ENCODE measurements at places on chromosomes 2 and 18. TPM values are rescaled to one million over a fixed set of nuclear protein-coding genes. Genes with fewer than 3 reads are reported as not detected.

DNA sequence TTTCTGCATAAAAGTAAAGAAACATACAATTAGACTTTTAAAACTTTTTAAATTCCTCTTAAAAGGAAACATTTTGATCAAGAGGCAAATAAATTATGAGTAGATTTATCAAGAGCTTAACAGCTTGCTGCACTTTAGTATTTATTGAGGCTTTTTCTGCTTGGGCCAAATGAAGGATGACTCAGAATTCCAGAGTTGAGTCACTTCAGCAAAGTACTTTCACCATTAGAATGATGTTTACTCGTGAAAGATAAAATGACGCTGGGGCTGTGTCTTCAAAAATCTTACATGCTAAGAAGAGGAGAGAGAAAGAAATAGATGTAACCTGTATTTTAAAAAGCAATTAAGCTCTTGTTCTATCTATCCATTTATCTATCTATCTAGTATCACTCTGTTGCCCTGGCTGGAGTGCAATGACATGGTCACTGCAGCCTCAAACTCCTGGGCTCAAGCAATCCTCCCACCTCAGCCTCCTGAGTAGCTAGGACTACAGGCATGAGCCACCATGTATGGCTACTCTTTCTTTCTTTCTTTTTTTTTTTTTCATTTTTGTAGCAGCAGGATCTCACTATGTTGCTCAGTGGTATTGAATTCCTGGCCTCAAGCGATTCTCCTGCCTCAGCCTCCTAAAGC is 75.3 kb upstream of the RIOK3 start:
- peaks cover 42% of the 10 kb centered on the region for H3K4me1 ChIP-seq
- no peak overlapping the region for H3K4me3 ChIP-seq
- no peaks in the 10 kb centered on the region for H3K36me3 ChIP-seq
- H3K27me3 ChIP-seq, result no peaks in the 10 kb centered on the region
- peak; percentile 42 for DNase-seq

Gene STAT4
- 0.05 TPM for total RNA-seq

DNA sequence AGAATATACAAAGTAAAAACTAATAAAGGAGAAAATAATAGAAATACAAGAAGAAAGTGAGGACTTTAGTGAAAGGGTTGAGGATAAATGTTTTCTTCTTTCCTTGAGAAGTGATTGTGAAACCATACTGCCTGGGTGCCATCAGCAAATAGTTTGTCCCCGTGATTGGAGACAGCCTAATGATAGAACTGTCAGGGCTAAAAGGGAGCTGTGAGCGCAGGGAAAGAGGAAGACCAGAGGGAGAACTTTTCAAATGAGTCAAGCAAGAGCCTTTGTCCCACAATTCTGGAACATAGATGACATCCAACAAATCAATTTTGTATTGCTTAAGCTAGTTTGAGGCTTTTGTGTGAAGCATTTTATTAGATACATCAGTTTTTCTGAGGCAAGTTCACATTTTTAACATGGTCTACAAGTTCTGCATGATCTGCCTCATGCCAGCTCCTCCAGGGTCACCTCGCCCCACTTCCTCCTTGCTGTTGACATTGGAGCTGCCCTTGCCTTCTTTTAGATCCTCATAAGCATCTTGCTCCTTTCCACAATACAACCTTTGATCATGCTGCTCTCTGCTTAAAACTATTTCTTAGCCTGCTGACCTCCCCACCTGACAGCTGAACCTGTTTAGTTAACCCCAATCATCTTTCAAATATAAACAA is 213.4 kb upstream of the REG3G start:
- no peak overlapping the region for H3K27ac ChIP-seq
- H3K27me3 ChIP-seq, result no peaks in the 10 kb centered on the region
- no peaks in the 10 kb centered on the region for H3K4me1 ChIP-seq
- no peak overlapping the region for H3K4me3 ChIP-seq
- DNase-seq, result no peak

DNA sequence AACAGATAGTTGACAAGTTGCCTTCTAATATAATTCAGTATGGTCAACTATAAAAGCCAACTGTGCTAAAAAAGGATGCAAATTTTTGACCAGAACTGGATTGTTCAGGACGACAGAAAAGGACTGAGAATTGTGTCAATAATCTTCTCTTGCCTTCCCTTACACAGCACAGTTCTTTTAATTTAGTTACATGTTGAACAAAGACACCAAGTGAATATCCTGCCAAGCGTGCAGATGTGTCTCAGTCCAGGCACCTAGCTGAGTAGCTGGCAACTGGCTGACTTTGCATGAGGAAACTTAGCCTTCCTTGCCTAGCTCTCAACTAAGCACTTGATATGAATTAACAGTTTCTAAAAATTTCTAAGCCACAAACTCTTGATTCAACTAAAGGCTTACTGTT is 801.4 kb downstream of the BCL11A start:
- no peak for DNase-seq
- no peaks in the 10 kb centered on the region for H3K27me3 ChIP-seq
- H3K36me3 ChIP-seq, result no peaks in the 10 kb centered on the region
- no peak overlapping the region for H3K4me3 ChIP-seq
- H3K27ac ChIP-seq, result no peak overlapping the region

Gene LIMS1
- 101 TPM for total RNA-seq

DNA sequence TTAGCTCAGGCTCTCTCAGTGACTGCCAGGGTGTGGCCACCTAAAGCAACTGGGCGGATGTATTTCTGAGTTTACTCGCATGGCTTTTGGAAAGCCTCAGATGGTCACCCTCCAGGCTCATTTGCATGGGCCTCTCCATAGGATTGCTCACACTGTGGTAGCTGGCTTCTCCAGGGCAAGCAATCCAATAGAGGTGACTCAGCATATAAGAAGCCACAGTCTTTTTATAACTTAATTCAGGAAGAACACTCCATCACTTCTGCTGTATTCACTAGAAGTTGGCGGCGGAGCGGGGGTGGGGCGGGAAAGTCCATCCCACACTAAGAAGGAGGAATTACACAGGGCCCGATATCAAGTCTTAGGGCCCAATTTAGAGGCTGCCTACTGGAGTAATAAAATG is 3.6 kb upstream of the DOK6 start:
- H3K4me3 ChIP-seq, result no peak overlapping the region
- no peaks in the 10 kb centered on the region for H3K27me3 ChIP-seq
- DNase-seq, result no peak
- no peaks in the 10 kb centered on the region for H3K36me3 ChIP-seq

- H3K36me3 ChIP-seq, result no peaks in the 10 kb centered on the region
- no peak overlapping the region for H3K27ac ChIP-seq
- H3K4me3 ChIP-seq, result no peak overlapping the region
- no peak for DNase-seq
- no peaks in the 10 kb centered on the region for H3K4me1 ChIP-seq
- H3K27me3 ChIP-seq, result no peaks in the 10 kb centered on the region
Measured at GRCh38 chr2:157413326-157414035, 30.4 kb downstream of the CYTIP start.

Gene OTOS
- not detected for total RNA-seq

Data from Panc1 (cell line).